ENCODE measurements at places on chromosomes 4 and X. TPM values are rescaled to one million over a fixed set of nuclear protein-coding genes. Genes with fewer than 3 reads are reported as not detected.

GRCh38 chrX:33133320-33133719 lies 78.0 kb downstream of the DMD start:
- DNase-seq: no peak
- no peak overlapping the region for H3K4me3 ChIP-seq
- no peak overlapping the region for H3K27ac ChIP-seq
- no peaks in the 10 kb centered on the region for H3K36me3 ChIP-seq

DNA sequence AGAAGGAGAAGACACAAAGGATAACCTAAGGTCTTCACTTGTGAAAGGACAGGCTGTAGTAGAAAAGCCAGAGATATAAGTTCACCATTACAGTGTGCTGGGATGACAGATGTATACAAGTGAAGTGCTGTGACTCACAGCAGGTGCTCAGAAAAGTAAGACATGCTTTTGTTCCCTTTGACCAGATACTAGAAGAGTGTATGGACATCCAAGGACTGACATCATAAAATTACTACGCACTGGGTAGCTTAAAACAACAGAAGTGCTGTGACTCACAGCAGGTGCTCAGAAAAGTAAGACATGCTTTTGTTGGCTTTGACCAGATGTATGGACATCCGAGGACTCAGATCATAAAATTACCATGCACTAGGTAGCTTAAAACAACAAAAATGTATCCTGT lies 61.6 kb upstream of the BTC start:
- H3K4me1 ChIP-seq: no peaks in the 10 kb centered on the region
- no peak for DNase-seq
- H3K27me3 ChIP-seq: no peaks in the 10 kb centered on the region
- H3K4me3 ChIP-seq: no peak overlapping the region
- no peak overlapping the region for H3K27ac ChIP-seq

DNA sequence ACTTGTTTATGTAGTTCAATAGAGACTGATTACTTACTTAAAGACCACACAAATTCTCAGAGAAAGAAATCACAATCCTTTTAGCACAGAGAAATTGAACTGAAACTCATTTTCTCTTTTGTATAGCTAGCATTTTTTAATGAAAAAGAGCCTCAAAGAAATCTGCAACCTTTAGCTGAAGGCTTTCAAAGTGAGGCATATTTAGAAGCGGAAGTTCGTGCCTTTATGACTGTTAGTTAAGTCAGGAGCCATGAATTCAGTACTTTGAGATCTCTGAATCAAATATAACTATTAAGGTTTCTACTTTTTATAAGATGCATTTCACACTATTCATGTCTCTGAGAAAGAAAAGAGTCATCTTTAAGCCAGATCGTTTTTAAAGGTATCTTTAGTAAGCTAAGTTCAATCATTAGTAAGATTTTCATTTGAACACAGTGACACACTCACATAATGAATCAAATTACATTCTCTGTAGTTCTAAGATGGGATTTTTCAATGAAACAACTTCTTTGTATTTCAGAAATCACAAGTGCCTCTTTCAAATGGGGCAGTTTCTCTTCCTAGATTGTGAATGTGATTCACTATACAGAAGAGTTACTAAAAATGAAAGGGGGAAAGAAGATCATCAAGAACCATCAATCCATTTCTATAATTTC lies 61.4 kb downstream of the SMARCA1 start:
- no peaks in the 10 kb centered on the region for H3K4me1 ChIP-seq
- no peak for DNase-seq
- no peak overlapping the region for H3K27ac ChIP-seq
- H3K36me3 ChIP-seq: no peaks in the 10 kb centered on the region
- no peaks in the 10 kb centered on the region for H3K27me3 ChIP-seq

GRCh38 chr4:55745014-55745413 lies 74.6 kb upstream of the EXOC1L start:
- H3K27me3 ChIP-seq: no peaks in the 10 kb centered on the region
- H3K27ac ChIP-seq: no peak overlapping the region
- DNase-seq: no peak
- no peaks in the 10 kb centered on the region for H3K36me3 ChIP-seq
- no peaks in the 10 kb centered on the region for H3K4me1 ChIP-seq

NLGN3 gene
- 1.0 TPM for total RNA-seq

FGB gene
- not detected for total RNA-seq
